NCI-H2107 (cell line): ENCODE measurements at places on chromosomes 2 and 18.

DNA sequence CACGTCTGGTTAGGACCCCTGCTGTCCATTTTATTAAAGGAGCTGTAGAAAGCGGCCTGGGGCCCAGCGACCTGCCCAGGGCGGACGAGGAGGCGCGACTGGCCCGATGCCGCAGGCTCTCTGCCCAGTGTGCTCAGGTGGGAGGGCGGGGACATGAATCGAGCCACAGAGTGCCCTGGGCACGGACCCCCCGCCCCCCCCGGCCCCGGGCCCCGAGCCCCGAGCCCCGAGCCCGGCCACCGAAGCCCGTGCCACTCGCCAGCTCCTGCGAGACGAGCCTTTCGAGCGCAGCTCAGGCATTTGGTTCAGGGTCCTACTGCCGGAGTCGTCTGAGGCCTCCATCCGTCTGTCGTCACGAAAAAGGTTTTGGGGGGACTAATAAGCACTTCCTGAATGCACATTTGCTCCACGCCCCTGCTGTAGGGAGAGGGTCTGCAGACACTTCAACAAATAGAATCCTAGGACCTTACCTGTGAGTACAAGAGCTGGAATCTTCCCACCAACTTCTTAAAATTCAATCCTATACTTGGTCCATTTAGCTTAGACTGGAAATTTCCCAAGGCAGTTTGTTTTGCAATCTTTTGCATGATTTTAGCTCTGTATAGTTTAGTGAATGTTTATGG, 602 bp upstream of the ADAM17 start:
- no peak for DNase-seq

GRCh38 chr2:39306626-39307025, 62.9 kb upstream of the CDKL4 start:
- DNase-seq = no peak

DNA sequence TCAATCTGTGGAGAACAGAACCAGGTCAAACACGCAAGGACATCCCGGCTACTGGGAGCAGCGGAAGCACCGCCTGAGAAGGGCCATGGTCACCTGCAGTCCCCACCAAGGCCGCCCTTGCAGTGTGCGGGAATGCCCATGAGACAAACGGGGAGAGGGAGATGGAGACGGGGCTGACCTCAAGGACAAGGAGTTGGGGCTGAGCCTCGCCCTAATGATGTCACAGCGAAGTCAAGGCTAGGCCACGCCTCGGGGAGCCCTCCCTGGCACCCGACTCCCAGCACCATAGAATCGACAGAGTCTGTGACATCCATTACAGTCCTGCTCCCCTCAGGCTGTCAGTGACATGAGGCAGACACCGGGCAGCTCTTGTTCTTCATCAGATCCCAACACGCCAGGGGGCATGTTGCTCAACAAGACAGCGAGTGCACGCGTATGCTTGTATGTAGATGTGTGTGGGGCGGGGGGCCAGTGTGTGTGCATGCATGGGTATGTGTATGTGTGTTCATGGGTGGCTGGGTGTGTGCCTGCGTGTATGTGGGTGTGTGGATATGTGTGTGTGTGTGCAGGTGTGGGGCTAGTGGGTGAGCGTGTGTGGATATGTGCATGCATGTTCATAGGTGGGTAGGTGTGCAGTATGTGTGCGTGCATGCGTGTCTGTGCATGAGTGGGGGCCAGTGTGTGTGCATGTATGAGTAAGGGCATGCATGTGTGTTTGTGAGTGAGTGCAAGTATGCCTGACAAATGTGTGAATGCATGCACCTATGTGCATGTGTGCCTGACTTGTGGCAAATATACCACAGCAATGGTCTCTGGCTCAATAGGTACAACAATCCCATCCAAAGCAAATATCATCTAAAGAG, 57.0 kb downstream of the ANKMY1 start:
- no peak for DNase-seq

GRCh38 chr2:146786396-146786795, 1058.4 kb upstream of the ACVR2A start:
- DNase-seq = no peak

- no peak for DNase-seq
These were observed 22.3 kb upstream of the CAVIN2 start for GRCh38 chr2:191869178-191869577.

GRCh38 chr2:233668605-233669260, 3.0 kb upstream of the UGT1A9 start:
- DNase-seq = no peak

- DNase-seq = no peak
These were observed 29.4 kb upstream of the YWHAQ start for GRCh38 chr2:9660154-9660553.

DNA sequence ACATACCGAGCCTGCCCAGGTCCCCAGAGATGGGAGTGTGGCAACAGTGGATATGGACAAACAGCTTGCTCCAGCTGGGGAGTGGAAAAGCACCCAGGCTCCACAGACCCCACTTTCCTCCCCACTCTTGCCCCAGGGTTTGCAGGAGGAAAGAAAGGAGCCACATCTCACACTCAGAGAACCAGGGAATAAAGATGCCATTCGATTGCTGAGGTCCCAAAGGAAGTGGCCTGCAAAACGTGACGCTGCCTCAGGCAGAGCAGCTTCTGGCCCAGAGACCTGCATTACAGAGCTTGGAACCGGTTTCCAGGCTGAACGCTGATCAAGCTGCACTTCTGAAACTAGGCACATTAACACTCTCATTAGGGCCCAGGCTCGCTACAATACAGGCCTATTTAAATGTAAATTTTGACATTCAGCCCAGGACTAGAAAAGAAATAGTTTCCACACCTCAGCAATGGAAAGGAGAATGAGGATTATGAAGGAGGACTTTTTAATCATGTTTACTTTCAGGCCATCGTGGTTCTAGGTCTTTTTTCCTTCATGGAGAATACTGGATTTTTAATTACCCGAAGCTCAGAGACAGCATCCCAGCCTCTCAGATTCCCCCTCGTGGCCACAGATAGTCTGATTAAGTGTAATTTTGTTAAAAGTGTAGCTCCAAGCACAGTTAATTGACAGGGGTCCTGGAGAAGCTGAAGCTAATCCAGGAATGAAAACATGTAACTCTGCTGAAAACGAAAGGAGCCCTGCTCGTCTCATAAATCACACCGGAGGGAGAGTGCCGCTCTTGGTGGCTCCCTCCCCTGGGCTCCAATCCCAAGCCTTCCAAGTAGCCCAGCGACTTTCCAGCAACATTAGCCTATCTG, 221.3 kb upstream of the RAB6C start:
- DNase-seq = no peak

DNA sequence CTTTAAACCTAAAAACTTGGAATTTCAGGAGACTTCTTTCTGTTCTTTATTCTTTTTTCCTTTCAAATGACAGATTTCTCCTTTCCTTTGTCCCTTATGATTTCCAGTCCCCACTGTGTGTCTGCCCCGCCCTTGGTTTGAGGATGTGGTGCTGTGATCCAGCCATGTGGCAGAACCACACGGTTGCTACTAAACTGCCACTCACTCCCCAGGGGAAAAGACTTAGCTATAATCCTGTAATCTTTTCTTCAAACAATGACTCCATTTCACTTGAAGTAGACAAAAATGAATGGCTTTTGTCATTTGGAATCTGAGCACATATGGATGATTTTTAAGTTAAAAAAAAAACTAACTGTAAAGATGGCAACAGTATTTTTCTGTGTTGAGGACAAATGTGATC, 76.2 kb upstream of the STAM2 start:
- no peak for DNase-seq
